ENCODE measurements at places on chromosomes 3 and 15.

DNA sequence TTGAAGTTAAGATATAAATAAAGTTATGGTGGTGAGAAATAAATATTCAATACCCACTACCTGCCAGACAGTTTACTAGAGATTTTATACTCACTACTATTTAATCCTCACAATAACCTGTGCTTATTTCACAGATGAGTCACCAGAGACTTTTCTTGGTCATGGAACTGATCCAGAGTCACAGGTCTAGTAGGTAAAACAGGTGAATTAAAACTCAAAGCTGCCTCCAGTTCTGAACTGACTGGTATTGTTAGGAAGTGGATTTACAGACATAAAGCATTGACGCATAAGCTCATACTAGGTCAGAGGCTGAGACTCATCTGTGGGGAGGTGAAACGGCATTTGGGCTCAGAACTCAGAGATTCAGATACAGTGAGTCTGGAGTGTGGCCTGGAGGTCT is 1009.9 kb downstream of the AGBL1 start:
- no peak for DNase-seq

GRCh38 chr3:71406972-71407810 is 176.3 kb downstream of the FOXP1 start:
- no peak for DNase-seq

GRCh38 chr3:70822669-70823068 is 510.2 kb upstream of the MDFIC2 start:
- no peak for DNase-seq

- DNase-seq, result no peak
These were observed 28.9 kb upstream of the CD200R1L start for GRCh38 chr3:112875561-112875960.

GRCh38 chr3:52857864-52858263 is 23.0 kb upstream of the MUSTN1 start:
- no peak for DNase-seq

GRCh38 chr3:16378415-16378814 is 113.4 kb downstream of the OXNAD1 start:
- DNase-seq, result no peak

GRCh38 chr3:193190146-193190786 is 50.8 kb upstream of the PLAAT1 start:
- DNase-seq, result no peak

DNA sequence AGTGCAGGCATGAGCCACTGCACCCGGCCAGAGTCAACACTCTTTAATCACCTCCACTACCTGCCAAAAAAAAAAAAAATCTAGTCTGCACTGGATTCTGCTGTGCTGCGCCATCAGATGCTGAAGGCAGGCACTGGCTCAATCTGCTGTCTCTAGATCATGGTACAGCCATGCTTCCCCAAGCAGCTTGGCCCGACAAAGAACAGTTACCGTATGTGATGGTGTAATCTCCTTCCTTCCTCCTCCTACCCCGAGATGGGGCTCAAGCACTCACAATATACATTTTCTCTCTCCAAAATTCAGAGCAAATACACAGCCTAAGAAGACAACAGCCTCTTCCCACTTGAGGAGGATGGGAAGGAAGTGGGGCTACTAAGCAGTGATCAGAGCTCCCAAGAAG is 45.1 kb downstream of the DAPK2 start:
- DNase-seq, result no peak

DNA sequence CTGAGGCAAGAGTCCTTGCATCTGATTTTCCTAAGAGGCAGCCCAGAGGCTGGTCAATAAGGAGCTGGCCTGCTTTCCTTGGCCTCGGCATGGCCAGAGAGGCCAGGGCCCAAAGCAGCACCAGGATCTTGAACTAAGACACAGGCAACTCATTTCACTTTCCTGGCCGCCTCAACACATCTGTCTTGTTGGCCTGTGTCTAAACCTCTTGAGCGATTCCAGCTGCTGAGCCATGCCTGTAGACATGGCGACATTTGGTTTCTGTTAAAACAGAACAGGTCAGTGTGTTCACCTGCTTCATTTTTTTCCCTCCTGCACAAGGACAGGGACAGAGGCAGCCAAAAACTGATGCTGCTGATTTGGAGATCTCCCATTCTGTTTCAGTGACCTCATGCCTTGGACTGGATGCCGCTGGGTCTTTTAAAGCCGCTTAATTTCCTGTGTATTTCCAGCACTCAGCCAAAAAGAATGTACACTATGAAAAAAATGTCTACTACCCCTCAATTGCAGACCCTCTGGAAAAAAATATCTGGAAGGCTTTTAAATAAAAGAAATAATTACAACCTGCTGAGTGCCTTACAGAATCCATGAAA is 266.6 kb upstream of the ICE2 start:
- no peak for DNase-seq

GRCh38 chr3:123409443-123410148 is 39.3 kb downstream of the ADCY5 start:
- no peak for DNase-seq

GRCh38 chr3:127803619-127804018 is 18.7 kb downstream of the MGLL start:
- DNase-seq, result no peak

- no peak for DNase-seq
These were observed 476.3 kb downstream of the AGBL1 start for GRCh38 chr15:86555939-86556338.

GRCh38 chr3:113086560-113087461 is 96.0 kb downstream of the GTPBP8 start:
- DNase-seq, result no peak

DNA sequence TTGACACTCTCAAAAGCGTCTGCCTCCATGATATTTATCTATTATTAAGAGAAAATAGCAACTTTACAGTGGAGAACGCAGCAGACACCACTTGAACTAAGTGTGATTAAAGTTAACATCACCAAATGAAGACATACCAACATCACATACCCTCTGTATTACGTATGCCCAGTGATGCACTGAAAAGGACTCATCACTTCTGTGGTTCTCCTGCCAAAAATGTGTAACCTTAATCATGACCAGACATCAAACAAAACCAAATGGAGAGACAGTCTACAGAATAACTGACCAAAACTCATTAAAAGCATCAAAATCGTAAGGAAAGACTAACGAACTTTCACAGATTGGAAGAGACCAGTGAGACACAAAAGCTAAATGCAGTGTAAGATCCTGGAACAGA is 103.2 kb downstream of the PPP2R3A start:
- DNase-seq, result no peak

GRCh38 chr3:37606472-37606871 is 255.2 kb upstream of the CTDSPL start:
- DNase-seq, result no peak

Measured in lower lobe of right lung (tissue), 2 donors.